ENCODE measurements at places on chromosomes 2 and 18. TPM values are rescaled to one million over a fixed set of nuclear protein-coding genes. Genes with fewer than 3 reads are reported as not detected.

The POTEC gene
- total RNA-seq: not detected

The NEUROD1 gene
- not detected for total RNA-seq

The APCDD1 gene
- total RNA-seq: not detected

The NR4A2 gene
- under 0.01 TPM for total RNA-seq

All from epithelial cell of umbilical artery (primary cell).